AG10803 (cell line): ENCODE measurements at places on chromosomes 11 and 22.

DNA sequence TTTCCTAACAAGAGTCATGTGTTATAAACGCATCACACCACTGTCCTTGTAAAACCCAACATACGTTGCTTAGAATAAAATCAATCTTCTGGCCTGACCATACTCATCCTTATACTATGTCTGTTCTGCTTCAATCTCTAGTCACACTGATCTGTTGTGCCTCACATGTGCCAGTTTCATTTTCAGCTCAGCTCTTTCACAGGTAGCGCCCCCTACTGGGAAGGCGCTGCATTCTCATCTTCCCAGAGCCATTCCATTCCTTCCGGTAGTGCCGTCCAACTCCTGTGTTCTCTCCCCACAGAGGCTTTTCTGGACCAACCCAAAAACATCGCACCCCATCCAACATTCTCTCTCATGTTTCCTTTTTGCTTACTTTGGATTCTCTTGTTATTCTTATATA lies 22.2 kb downstream of the CASP5 start:
- DNase-seq: no peak

- DNase-seq: peak; percentile 80
These were observed 64.7 kb upstream of the ASPHD2 start for GRCh38 chr22:26364066-26365015.

- no peak for DNase-seq
These were observed 12.3 kb downstream of the KCNJ1 start for GRCh38 chr11:128854841-128855240.

DNA sequence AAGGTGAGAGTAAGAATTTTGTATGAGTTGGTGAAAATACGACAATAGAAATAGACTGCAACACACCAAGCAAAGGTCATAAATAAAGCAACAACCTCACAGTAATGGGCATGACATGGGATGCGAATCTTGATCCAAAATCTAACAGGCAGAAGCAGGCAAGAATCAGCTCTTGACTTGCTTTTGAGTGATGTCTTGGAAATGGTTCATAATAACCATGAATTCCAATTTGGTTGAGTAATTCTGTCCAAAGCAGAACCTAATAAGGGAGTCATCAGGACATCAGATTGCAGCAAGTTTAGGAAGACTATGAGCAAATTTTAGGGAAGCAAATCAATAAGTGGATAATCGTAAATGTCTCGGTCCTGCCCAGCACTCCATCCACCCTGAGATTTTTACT lies 224.0 kb upstream of the ISX start:
- peak; percentile 31 for DNase-seq

DNA sequence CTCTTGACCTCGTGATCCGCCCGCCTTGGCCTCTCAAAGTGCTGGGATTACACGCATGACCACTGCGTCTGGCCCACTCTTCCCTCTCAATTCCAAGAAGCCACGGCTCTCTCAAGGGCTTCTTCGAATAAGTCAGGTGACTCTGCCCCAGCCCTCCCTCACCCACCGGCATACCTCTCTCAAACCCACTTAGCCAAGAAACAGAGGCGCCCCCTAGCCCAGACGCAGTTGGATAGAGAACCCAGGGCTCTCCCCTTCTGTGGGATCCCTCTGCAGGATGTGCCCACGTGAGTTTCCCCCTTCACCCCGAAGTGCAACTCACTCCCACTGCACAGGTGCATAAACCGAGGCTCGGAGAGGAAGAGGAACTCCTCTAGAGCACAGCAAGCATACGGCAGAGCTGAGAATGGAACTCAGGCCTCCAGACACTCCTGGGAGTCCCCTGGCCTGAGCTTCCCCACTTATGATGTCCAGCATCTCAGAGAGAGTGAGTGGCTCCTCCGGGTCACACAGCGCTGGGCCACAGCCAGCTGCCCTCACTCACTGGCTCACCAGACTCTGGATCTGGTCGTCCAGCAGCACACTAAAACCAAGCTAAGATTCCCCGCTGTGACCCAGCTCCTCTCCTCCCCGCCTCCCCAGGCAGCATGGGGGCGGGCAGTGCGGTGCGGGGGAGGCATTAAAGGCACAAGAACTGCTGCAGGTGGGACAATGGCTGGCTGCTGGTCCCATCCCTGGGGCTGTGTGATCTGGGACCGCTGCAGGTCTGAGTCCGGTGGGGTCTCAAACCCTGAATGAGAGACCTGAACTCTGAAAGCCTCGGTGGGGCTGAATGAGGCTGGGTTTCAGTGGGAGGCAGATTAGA lies 16.8 kb upstream of the RGL4 start:
- no peak for DNase-seq

DNA sequence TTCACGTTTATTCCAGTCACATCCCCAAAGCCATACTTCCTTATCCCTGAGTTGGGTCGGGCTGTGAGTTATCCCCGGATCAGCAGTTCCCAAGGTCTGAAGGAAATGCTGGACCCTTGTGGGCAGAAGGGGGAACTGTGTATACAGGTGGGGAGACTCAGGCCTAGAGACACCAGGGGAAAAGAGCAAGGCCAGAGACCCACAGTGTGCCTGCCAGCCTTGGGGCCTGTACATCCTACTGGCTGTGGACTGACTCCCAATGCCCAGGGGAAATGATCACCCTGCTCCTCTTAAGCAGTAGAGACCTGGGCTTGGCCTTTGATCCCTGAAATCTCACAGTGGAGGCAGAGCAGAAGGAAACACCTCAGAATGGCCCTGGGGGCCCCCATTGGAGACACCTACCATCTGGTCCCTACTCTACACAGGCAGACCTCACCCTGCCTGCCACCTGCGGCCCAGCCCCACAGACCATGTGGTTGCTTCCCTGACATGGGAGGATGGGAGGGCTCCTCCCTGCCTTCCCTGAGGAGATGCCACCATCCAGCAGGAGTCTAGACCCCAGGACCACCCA lies 1.3 kb downstream of the SELENOM start:
- no peak for DNase-seq

- peak; percentile 11 for DNase-seq
These were observed 23.8 kb downstream of the TAF1D start for GRCh38 chr11:93717501-93717900.

DNA sequence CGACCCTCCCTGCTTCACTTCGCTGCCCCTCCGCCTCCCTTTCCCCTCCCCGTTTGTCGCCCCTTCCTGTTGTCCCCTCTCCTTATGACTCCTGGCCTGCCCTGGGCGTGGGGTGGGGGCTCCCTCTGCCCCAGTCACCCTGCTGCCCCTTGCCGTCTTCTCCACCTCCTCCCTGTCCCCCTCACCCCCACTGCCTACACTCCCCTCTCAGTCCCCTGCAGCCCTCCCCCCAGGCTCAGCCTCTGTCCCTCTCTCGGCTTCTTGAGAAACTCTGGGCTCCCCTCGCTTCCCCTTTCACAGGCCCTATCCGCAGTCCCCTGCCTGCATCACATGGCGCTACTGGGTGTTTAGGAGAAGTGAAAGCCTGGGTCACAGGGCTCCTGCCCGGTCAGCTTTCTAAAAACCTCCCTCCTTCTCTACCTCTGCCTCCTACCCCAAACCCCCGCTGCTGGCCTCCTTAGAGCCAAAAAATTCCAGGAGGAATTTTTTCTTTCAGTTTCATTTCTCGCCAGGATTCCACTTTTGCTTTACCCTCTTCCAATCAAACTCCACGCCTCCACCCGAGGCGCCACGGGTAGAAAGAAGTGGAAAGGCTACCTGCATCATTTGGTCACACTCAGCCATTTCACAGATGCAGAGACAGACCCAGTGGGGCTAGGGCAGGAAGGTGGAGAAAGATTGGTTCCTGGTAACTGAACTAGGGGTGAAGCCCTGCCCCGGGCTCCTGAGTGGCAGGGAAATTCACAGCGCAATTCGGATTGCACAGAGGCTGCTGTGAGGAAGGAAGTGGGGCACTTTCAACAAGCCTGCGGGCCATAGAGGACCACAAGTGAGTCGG lies at the start of gene SLC15A3:
TSS of gene SLC15A3 (minus strand) at position 273 of the 838 bp plus-strand sequence. CDS start 625 bp downstream, outside the sequence.
- DNase-seq: peak; percentile 44

DNA sequence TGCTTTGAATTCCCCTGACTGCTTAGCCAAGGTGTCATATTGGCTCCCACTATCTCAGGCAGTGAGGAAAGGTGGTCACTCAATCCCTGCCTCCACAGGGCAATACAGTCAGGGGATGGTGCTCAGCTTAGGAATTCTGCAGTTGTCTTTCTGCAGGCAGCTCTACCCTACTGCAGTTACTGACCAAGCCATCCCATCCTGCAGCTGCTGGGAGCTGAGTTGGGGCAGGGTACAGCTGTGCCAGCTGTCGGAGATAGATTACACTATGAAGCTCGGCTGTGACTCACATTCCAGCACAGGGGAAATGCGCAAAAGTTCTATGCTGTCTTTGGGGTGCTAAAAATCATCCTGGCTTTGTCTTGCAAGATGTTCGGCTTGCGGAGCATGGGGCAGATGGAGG lies 4.4 kb upstream of the DAGLA start:
- no peak for DNase-seq

DNA sequence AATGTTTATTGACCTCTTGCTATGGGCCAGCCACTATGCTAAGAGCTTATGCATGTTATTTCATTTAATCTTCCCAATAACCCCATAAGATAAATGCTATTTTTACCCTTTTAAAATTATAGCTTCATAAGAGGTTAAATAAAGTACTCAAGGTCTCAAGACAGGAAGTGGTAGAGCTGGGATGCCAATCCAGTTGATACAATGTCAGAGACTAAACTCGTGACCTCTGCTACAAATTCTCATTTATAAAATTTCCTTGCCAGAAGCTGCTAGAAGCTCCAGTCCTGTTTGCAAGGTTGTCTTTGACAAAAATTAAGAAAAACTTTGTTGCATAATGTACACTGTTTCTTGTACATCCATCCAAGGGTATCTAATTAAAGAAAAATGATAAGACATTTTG lies 265.9 kb upstream of the MPPED2 start:
- no peak for DNase-seq
